A172 (cell line): ENCODE measurements at places on chromosomes 12 and 14.

DNA sequence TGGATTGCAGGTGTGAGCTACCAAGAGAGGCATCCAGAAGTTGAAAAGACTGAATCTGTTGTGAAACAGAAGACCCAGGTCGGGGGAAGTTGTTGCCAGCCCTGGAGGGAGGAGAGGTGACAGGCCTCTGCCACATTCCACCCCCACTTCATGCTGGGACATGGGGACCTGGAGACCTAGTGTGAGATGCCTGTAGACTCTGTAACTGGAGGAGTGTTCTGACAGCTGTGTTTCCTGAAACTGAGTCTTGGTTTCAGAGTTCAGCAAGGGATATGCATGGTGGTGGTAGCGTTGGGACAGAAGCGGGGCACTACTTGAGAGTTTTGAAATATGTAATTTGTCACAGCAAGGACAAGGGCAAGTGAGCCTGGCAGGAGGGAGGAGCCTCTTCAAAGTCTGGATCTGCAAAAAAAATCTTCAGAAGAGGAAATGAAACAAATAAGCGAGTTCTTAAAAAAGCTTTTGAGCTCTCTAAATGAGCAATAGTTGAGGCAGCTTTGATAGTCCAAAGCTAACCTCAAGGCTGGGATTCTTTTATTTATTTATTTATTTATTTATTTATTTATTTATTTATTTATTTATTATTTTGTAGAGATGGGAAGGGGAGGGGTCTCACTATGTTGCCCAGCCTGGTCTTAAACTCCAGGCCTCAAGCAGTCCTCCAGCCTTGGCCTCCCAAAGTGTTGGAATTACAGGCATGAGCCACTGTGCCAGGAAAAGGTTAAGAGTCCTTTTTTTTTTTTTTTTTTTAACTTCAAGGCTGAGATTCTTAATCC is 58.9 kb upstream of the EEA1 start:
- no peak for DNase-seq

DNA sequence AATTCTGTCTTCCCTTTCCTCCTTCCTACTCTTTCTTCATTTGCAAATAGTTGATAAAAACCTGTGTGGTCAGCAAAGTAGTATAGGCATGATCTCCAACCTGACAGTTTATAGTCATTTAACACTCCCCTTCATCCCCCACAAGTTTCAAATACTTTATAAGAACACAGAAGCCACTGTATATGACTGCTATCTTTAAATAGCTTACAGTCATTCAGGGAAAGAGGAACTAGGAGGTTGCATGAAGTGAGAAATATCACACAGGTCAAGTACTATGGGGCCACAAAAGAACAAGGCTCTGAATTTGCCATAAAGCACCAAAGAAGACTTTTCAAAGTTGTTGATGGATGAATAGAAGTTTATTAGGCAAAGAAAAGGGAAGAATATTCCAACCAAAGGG is 431.3 kb downstream of the NPAS3 start:
- DNase-seq, result no peak

GRCh38 chr12:27500546-27500945 is 23.5 kb upstream of the PPFIBP1 start:
- no peak for DNase-seq

DNA sequence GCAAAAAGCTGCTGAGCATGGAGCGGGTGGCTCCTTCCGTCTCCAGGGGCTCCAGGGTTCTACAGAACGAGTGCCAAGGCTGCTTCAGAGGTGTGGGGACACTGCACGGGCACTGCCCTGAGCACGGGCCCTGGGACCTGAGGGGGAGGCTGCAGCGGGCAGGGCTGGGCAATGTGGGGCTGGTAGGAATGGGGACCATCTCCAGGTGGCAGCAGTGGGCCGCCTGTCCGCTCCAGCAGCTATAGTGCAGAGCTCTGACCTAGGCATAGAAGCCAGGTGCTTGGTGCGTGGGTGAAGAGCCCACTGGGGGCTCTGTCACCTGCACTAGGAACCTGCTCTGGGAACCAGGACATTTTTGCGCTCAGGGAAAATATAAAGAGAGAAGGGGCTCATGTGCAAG is 22.3 kb downstream of the HDAC7 start:
- no peak for DNase-seq

DNA sequence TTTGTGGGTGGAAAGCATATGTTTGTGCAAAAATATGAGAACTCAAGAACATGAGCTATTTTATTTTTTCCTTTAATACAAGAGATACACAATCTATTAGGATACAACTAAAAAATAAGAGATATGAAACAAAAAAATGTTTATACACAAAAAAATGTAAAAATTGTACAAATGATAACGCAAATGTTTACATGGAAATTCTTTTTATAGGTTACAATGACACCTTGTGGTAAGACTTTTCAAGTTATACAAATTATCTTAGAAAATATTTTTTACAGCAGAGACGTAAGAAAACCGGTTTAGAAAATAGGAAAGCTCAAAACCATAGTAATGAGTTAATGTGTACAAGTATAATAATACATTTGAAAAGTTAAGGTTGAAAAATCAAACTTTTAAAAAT is 25.5 kb downstream of the CEP83 start:
- DNase-seq, result no peak

DNA sequence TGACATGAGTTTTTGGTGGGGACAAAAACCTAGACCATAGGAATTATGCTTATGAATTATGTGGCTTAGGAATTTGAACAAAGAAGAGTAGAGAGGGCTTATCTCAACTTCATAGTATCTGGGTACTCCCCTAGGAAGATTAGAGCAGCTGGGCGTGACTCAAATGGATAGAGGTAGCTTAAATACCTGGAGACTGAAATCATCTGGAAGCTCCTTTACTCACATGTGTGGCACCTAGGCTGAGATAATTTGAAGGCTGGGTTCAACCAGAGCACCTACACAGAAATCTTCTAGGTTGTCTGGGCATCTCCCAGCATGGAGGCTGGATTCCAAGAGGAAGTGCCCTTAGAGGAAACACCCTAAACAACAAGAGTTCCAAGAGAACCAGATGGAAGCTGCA is 393.9 kb downstream of the ADAMTS20 start:
- no peak for DNase-seq

- no peak for DNase-seq
These were observed 3.6 kb downstream of the TPH2 start for GRCh38 chr12:71942259-71942658.

DNA sequence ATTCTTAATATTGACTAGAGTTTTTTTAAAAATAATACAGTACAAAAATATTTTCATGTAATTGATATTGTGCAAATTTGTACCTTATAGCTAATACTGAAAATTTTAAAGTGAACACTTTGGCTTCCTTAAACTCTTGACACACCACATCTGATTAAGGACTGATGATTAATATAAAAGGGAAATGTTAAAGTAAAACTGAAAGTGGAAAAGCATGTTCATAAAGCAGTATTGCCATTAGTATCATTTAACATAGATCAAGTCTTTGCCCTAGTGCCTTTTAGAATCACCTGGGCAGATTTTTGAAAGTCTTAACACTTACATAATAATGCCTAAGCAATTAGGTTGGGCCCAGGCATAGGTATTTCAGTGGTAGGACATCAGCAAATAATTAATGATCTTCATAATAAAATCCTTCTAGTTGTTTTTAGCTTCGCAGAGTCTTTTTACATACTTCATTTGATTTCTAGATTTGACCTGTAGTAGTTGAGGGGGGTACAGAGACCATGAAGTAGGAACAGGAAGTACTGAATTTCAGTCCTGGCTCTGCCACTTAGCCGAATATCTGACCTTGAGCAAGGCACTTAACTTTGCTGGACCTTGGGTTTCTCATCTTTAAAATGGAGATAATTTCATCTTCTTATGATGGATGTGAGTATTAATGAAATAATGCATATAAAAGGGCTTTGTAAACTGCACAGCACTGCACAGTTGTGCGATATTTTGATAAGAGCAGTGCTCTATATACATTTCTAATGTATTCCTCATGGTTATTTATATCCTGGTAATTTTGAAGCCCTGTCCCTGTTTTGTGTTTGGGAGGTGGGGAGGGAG is 43.7 kb downstream of the MARK3 start:
- no peak for DNase-seq

DNA sequence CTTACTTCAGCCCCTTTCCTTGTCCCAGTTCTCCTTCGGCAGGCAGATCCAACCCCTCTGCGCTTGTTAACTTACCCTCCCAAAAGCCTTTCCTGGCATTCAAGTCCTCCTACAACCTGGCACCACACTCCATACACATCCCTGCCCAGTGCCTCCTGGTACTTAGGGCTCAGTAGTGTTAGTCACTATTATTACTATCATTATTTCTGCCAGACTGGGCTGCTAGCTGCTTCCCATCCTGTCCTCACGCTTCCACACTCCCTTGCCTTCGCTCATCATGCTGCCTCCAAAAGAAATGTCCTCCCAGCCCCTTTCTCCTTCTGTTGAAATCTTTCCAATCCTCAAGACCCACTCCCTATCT is 1.6 kb upstream of the HDAC7 start:
- no peak for DNase-seq

DNA sequence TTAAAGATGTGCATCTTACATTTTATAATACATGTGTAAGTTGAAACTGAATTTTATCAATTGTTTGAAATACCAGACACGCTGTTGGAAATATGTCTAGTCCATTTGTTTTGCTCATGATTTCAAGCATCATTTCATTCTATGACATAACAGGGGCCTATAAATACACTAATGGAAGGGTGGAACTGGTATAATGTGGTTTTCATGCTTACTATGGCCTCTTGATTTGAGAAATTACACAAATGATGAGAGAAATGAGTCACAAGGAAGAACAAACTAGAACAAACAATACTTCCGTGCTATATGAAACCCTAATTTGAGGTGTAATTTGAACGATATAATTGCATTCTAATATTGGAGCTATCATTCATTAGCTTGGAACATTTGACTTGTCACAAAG is 663.4 kb downstream of the SLC16A7 start:
- DNase-seq, result no peak
